Small intestine (tissue), 16 donors: ENCODE measurements at places on chromosomes 11 and 22.
A peak's percentile ranks its signal among the peaks of the same experiment; 100 is the strongest.

- DNase-seq, result no peak
Observed at GRCh38 chr11:7143908-7144307, 55.1 kb downstream of the RBMXL2 start.

DNA sequence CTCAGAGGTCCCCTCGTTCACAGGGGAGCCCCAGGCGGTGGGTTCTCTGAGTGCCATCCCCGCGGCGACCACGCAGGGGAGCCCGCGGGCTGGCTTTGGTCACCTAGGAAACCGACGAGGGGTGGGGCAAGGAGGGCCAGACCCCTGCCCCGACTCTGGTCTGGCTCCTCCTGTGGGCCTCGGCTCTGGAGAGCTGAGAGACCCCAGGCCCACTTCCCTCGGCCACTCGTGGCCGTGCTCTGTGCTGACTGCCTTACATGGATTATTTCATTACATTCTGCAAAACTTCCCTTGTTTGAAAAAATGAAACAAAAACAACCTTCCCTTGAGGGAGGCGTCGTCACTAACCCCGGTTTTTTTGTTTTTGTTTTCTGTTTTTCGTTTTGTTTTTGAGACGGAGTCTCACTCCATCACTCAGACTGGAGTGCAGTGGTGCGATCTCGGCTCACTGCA, 15.1 kb upstream of the CYTH4 start:
- DNase-seq, result peak; percentile 58

DNA sequence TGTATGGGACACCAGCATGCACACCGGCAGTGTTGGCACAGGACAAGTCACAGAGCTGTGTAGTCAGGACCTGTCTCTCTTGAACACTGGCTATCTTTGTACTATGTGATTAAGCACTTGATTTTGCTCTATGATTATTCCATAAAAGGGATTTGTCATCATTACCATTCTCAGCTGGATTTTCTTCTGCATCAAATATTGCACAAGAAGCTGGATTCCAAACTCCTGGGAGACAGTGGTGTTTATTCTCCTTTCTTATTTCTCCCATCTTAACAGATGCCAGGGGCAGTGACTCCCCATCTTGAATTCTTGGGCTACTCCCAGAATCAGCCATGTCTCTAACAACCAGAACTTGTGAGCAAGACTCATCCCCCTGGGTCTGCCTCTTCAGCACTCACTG, 62.5 kb upstream of the GNAZ start:
- no peak for DNase-seq

DNA sequence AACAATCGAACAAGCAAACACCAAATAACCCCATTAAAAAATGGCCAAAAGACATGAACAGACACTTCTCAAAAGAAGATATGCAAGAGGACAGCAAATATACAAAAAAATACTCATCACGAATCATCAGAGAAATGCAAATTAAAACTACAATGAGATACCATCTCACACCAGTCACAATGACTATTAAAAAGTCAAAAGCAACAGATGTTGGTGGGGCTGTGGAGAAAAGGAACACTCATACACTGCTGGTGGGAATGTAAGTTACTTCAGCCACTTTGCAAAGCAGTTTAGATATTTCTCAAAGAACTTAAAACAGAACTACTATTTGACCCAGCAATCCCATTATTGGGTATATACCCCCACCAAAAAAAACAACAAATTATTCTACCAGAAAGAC, 51.3 kb upstream of the FLI1 start:
- no peak for DNase-seq

DNA sequence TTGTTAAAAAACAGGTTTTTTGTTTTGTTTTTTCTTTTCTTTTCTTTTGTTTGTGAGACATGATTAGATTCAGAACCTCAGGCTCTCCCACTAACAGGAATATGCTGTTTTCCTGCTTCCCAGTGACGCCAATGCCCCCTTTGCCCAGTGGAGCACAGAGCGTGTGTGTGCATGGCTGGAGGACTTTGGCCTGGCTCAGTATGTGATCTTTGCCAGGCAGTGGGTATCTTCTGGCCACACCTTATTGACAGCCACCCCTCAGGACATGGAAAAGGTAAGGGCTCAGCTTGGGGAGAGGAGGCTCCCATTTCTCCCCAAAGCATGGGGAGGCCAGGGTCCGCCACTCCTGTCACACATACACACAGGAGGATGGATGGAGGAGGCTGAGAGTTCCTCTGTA, 25.0 kb downstream of the CYB5R2 start:
- peak; percentile 39 for DNase-seq

GRCh38 chr22:31036671-31037550, 44.2 kb upstream of the SMTN start:
- peak; percentile 85 for DNase-seq

DNA sequence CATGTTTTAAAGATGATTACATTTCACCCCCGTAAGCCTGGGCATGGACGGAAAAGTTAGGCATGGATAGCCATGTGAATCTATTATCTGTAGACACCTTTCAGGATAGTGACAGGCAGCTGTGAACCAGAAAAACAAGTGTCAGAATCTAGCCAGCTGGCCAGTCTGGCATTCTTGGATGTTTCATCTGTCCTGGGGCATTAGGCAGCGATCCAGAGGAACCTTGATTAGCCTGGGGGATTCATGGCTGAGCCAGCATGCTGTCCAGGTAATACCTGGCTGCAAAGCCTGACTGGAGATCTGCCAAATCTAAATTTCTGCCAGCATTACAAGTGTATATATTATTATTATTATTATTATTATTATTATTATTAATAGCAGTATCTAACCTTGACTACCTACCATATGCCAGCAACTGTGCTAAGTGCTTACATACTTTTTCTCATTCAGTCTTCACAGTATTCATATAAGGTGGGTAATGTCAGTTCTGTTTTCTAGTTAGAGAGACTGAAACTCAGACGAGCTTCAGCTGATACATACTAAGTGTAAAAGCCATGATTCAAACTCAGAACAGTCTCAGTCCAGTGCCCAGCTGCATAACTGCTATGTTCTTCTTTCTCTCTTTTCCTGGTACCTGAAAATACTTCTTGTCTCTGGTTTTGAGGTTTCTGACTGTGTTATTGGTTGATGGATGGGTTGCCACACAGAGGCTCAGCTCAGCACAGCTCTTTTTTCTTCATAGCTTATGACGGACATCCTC, 12.8 kb downstream of the BMAL1 start:
- DNase-seq, result no peak

DNA sequence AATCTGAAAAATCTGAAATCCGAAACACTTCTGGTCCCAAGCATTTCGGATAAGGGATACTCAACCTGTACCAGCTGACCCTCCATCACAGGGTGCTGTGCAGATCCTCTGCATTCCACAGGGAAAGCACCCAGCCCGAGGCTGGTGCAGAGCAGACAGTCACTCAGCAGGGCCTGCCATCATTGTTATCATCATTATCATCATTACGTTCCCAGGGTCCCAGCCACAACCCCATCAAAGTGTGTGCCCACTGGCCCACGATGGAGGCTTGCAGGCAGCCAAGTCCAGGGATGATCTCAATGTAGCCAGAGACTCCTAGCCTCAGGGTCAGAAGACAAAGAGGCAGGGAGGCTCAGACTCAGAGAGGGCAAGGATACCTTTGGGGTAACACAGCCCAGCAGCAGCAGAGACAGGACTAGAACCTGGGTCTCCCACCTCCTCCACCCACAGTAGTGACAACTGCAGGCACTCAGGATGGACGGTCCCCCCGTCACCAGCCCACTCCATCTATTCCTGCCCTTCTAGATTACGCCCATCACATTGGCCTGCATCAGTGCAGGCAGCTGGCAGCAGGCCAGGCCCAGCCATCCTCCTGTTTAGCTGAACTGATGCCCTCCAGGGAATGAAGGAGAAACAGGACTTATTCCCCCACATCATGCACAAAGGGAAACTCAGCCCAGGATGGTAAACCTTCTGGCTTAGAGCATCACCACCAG, 10.3 kb downstream of the GAL3ST1 start:
- no peak for DNase-seq
